ENCODE measurements at places on chromosomes 4 and X.

- H3K4me1 ChIP-seq: peaks cover 10% of the 10 kb centered on the region
- H3K27me3 ChIP-seq: no peaks in the 10 kb centered on the region
- DNase-seq: no peak
- no peak overlapping the region for H3K4me3 ChIP-seq
Observed at GRCh38 chr4:88998891-88999290, 58.1 kb downstream of the FAM13A start.

DNA sequence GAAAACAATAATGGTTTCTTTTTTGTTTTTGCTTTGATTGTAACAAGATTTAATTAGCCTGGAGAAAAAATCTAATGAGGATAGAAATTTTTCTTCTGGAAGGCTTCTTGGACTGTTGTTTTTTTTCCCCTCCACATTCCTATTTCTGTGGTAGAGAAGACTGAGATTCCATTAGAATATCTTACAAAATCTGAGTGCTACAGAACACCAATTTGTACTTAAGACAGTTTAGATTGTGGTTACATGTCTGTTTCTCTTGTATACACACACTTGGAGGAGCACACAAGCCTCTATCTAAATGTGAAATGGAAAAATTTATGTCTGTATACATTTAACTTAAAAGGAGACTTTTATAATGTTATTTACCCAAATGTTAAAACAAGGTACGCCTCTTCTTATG is 176.9 kb upstream of the ARSJ start:
- no peaks in the 10 kb centered on the region for H3K4me1 ChIP-seq
- no peak overlapping the region for H3K27ac ChIP-seq
- DNase-seq: no peak
- H3K4me3 ChIP-seq: no peak overlapping the region
- H3K27me3 ChIP-seq: no peaks in the 10 kb centered on the region
- no peaks in the 10 kb centered on the region for H3K36me3 ChIP-seq

GRCh38 chr4:156790866-156791265 is 180.7 kb downstream of the PDGFC start:
- H3K27ac ChIP-seq: no peak overlapping the region
- H3K4me1 ChIP-seq: 0 out of 2 replicates have a peak, but pooled peaks cover 4% of the 10 kb centered on the region
- H3K27me3 ChIP-seq: no peaks in the 10 kb centered on the region
- no peak overlapping the region for H3K4me3 ChIP-seq

DNA sequence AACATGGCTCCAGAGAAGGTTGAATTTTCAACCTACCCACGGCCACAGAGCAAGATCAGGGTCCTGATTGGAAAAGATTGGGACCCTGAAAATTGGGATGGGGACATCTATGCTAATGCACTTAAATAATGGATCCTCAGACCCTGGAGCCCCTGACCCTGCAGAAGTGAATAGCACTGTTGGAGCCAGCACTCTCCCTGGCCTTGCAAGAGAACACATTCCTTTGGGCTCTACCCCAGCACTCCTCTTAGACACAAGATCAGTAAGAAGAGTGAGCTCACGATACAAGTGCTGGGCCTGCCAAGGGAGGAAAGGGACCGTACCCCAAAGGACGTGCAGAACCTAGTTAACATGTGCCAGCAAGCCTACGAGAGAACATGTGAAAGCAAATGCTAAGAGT is 19.9 kb downstream of the CXCL13 start:
- no peak overlapping the region for H3K27ac ChIP-seq
- H3K4me1 ChIP-seq: no peaks in the 10 kb centered on the region
- no peaks in the 10 kb centered on the region for H3K27me3 ChIP-seq

GRCh38 chr4:71992571-71993312 is 39.1 kb upstream of the NPFFR2 start:
- no peaks in the 10 kb centered on the region for H3K27me3 ChIP-seq
- no peaks in the 10 kb centered on the region for H3K4me1 ChIP-seq
- no peak overlapping the region for H3K4me3 ChIP-seq
- no peak for DNase-seq
- no peaks in the 10 kb centered on the region for H3K36me3 ChIP-seq

- peak overlapping the region; percentile 98 for H3K27ac ChIP-seq
- H3K27me3 ChIP-seq: no peaks in the 10 kb centered on the region
- peak; percentile 82 for DNase-seq
Observed at GRCh38 chr4:187814737-187815465, 180.7 kb upstream of the ZFP42 start.

DNA sequence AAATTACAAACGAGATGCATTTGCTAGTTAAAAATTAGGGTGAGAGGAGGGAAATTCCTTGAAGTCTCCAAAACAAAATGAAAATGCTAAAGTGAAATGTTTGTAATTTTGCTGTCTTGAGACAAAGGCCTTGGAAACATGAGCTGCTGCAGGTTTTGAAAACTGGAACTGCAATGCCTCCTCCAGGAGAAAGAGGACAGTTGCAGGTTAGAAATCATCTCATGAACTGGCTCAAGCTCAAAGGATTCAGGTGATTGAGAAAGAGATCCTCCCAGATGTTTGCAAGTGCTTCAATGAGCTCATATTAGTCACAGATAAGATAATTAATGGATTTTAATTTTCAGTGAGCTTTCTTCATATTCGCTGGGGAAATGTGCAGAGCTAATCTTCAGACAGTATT is 32.4 kb downstream of the SMPX start:
- no peak overlapping the region for H3K4me3 ChIP-seq
- H3K27ac ChIP-seq: no peak overlapping the region
- peaks cover 26% of the 10 kb centered on the region for H3K4me1 ChIP-seq
- H3K27me3 ChIP-seq: no peaks in the 10 kb centered on the region
- H3K36me3 ChIP-seq: no peaks in the 10 kb centered on the region
- peak; percentile 37 for DNase-seq

GRCh38 chr4:175386776-175387507 is 425.1 kb downstream of the GPM6A start:
- no peak overlapping the region for H3K4me3 ChIP-seq
- H3K27me3 ChIP-seq: no peaks in the 10 kb centered on the region
- peak; percentile 30 for DNase-seq
- no peaks in the 10 kb centered on the region for H3K4me1 ChIP-seq

GRCh38 chrX:131801911-131802310 is 221.2 kb upstream of the STK26 start:
- no peaks in the 10 kb centered on the region for H3K4me1 ChIP-seq
- no peak for DNase-seq
- H3K4me3 ChIP-seq: no peak overlapping the region
- no peak overlapping the region for H3K27ac ChIP-seq
- no peaks in the 10 kb centered on the region for H3K36me3 ChIP-seq
- no peaks in the 10 kb centered on the region for H3K27me3 ChIP-seq

DNA sequence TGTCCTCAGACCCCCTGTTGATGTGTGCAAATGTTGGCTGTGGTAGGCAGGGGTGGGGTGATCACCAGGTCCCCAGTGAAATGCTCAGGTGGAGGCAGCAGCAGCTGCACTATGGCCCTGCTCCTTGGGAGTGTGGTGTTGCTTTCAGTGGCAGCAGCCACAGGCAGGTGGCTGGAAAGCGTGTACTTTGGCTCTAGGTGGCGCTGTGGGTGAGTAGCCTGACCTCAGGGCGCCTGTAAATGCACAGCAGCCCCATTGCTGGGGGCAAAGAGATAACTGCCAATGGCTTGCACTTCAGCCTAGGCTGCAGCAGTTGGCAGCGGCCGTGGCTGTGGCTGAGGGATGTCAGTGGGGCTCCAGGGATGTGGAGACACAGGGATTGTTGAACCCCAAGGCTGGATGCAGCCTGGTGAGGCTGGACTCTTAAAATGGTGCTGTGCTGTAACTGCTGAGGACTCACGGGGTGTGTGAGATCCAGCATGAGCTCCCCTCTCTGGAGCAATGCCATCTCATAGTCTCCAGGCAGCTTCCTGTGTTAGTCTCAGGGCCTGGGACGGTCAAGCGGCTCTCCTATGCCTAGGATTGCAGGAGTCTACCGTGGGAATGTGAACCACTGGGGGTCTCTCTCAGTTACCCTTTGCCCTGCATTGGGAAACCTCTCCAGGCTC is 421.7 kb upstream of the HTR2C start:
- H3K4me1 ChIP-seq: no peaks in the 10 kb centered on the region
- H3K4me3 ChIP-seq: no peak overlapping the region
- no peaks in the 10 kb centered on the region for H3K27me3 ChIP-seq
- H3K36me3 ChIP-seq: no peaks in the 10 kb centered on the region
- DNase-seq: no peak
- no peak overlapping the region for H3K27ac ChIP-seq

DNA sequence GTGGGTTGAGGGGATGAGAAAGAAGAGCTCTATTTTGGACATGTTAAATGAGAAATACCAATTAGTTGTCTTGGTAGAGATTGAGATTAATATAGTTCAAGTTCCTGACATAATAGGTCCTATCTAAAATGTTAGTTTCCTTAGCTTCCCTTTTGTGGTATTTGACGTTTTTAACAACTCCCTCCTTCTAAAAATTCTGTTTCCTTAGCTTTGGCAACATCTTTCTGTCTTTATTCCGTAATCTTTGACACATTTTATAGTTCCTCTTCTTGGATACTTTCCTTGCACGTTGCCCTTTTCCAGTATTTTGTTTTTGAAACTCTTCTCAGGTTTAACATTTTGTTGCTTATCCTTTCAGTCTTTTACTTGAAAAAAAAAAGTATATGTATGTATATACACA is 36.9 kb downstream of the LAMTOR3 start:
- no peaks in the 10 kb centered on the region for H3K36me3 ChIP-seq
- H3K27ac ChIP-seq: no peak overlapping the region
- H3K4me1 ChIP-seq: no peaks in the 10 kb centered on the region
- DNase-seq: no peak

- no peaks in the 10 kb centered on the region for H3K4me1 ChIP-seq
- no peak for DNase-seq
- H3K27me3 ChIP-seq: no peaks in the 10 kb centered on the region
- no peak overlapping the region for H3K4me3 ChIP-seq
- no peak overlapping the region for H3K27ac ChIP-seq
Observed at GRCh38 chr4:151934766-151935165, 174.0 kb upstream of the GATB start.

GRCh38 chrX:8052909-8053308 is 118.2 kb downstream of the VCX2 start:
- H3K4me3 ChIP-seq: no peak overlapping the region
- H3K36me3 ChIP-seq: no peaks in the 10 kb centered on the region
- no peak for DNase-seq
- H3K27ac ChIP-seq: no peak overlapping the region
- no peaks in the 10 kb centered on the region for H3K27me3 ChIP-seq

DNA sequence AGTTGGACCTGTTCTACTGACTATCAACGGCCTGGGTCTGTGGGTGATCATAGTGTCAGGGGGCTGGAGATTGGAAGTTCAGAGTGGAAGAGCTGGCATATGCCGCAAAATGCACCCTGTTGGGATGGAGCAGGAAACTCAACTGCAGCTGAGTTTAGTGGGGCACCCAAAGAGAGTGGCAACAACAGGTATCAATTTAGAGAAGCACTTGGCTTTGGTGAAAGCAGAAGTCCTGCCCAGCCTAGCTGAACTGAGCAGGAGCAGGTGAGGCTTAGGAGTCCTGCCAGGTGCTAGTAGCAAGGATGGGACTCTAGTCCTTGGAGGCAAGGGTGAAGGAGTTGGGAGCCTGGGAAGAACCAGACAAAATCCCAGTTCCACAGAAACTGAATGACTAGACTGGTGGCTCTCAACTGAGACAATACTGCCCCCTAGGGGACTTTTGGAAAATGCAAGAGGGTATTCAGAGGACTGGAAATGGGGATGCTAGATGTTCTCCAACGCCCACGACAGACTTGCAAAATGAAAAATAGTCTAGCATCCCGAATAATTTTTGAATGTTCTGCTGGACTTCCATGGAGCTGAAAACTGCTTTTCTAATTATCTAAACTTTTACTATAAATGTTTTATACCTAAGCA is 49.4 kb downstream of the RTL9 start:
- H3K36me3 ChIP-seq: no peaks in the 10 kb centered on the region
- H3K27ac ChIP-seq: no peak overlapping the region
- H3K27me3 ChIP-seq: no peaks in the 10 kb centered on the region
- H3K4me1 ChIP-seq: peaks cover under 1% of the 10 kb centered on the region
- DNase-seq: peak; percentile 46
- no peak overlapping the region for H3K4me3 ChIP-seq

GRCh38 chr4:99998062-99998867 is 48.2 kb upstream of the H2AZ1 start:
- DNase-seq: no peak
- H3K4me3 ChIP-seq: no peak overlapping the region
- H3K4me1 ChIP-seq: no peaks in the 10 kb centered on the region
- H3K36me3 ChIP-seq: no peaks in the 10 kb centered on the region
- H3K27ac ChIP-seq: no peak overlapping the region

DNA sequence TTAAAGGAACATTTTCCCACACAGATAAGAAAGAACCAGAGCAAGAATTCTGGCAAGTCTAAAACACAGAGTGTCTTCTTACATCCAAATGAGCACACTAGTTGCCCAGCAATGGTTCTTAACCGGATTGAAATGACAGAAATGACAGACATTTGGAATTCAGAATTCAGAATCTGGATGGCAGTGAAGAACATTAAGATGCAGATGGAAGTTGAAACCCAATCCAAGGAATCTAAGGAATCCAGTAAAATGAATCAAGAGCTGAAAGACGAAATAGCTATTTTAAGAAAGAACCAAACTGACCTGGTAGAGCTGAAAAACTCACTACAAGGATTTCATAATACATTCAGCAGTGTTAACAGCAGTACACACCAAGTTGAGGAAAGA is 21.5 kb downstream of the ANAPC10 start:
- no peaks in the 10 kb centered on the region for H3K36me3 ChIP-seq
- H3K27me3 ChIP-seq: no peaks in the 10 kb centered on the region
- no peak overlapping the region for H3K4me3 ChIP-seq
- DNase-seq: no peak
- no peak overlapping the region for H3K27ac ChIP-seq

DNA sequence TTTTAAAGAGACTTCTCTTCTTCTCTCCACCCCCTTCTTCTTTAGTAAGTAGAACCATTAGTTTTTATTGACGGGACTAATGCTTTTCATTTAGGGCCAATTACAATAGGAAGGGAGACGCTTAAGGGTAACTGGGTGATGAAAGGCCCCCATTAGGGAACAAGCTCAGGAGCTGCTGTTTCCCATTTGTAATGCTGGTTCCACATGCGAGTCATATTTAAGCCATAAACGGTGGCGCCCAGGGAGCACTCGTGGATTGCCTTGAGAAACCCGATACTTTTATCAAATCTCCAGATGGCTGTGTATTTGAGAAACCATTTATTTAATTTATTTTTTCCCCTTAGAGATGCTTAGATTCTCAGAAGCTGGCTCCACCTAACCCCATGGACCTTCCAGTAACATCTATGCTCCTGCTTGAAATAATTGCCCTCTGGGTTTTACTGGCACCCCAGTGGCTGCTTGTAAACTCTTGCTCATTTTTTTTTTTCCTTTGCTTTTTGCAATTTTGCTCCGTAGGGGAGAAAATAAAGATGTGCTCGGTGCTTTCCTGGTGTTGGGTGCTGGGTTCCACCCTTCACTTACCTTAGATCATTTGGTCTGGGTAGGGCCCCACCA is 124.2 kb upstream of the MSX1 start:
- no peaks in the 10 kb centered on the region for H3K4me1 ChIP-seq
- no peak overlapping the region for H3K4me3 ChIP-seq

- no peaks in the 10 kb centered on the region for H3K36me3 ChIP-seq
- H3K4me1 ChIP-seq: peaks cover 13% of the 10 kb centered on the region
- DNase-seq: peak; percentile 65
- no peaks in the 10 kb centered on the region for H3K27me3 ChIP-seq
- peak overlapping the region; percentile 61 for H3K27ac ChIP-seq
- H3K4me3 ChIP-seq: no peak overlapping the region
Observed at GRCh38 chr4:138910914-138911336, 104.7 kb upstream of the NOCT start.

- H3K4me3 ChIP-seq: no peak overlapping the region
- H3K27me3 ChIP-seq: no peaks in the 10 kb centered on the region
Observed at GRCh38 chrX:125205133-125205917, 114.3 kb upstream of the TEX13C start.
